ENCODE measurements at places on chromosomes 1 and 21. TPM values are rescaled to one million over a fixed set of nuclear protein-coding genes. Genes with fewer than 3 reads are reported as not detected.

DNA sequence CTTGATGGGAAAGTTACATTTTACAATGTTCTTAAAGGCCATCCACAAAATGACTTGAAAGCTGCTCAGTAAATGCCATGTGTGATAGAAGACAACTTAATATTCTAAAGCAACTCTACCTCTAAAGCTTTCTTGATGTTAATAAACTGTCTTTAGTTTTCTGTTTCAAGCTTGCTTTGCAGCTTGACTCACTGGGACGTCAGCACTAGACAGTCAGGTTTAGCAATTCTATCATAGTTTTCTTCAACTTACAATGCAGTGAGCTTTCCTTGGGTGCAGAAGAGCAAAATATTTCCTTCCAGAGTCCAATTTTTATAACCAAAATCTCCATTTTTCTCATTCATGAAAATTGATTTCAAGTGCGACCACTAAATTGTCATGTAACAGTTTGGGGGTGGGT, 273.1 kb downstream of the NTNG1 start:
- no peak for DNase-seq

DNA sequence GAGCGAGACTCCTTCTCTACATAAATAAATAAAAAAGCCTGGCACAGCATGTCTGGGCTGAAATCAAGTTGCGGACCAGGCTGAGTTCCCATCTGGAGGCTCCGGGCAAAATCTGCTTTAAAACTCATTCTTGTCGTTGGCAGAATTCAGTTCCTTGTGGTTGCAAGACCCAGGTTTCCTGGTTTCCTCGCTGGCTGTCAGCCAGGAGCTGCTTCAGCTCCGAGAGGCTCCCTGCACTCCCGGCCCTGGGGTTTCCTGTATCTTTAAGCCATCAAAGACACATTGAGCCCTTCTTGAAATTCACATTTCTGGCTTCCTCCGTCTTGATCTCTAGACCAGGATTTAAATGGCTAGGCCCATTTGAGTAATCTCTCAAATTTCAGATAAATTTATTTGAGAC, 20.6 kb upstream of the SCCPDH start:
- no peak for DNase-seq

- DNase-seq: no peak
Observed at GRCh38 chr1:31264790-31265386, 25.2 kb upstream of the NKAIN1 start.

- DNase-seq: peak; percentile 70
Observed at GRCh38 chr1:244833734-244834542, 1.5 kb upstream of the COX20 start.

DNA sequence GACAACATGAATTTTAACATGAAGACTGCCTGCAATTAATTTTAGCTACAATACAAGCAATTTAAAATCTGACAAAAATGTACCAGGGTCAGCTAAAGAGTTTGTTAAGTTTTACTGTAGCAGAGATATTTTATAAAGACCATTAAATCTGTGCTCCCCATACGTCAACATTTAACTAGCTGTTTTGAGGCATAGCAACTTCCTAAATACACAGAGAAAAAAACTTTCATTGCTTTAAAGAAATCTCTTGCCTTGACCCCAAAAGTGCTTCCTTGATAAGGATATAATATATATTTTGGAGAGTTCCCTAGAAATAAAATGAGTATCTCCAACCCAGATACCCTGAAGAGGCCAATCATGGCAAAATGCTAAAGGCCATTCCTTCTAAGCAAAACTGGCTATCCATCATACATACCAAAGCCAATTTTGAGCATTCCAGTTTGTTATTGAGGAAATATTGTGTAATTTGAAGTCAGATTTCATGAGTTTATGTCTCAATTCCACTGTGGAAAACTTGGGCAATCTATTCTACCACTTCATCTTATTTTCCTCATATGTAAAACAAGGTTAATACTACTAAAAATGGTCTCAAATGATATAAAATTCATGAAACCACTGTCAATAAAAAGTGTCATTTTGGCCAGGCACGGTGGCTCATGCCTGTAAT, 19.1 kb downstream of the ASPM start:
- no peak for DNase-seq

Gene SPRR1A
- not detected for total RNA-seq

DNA sequence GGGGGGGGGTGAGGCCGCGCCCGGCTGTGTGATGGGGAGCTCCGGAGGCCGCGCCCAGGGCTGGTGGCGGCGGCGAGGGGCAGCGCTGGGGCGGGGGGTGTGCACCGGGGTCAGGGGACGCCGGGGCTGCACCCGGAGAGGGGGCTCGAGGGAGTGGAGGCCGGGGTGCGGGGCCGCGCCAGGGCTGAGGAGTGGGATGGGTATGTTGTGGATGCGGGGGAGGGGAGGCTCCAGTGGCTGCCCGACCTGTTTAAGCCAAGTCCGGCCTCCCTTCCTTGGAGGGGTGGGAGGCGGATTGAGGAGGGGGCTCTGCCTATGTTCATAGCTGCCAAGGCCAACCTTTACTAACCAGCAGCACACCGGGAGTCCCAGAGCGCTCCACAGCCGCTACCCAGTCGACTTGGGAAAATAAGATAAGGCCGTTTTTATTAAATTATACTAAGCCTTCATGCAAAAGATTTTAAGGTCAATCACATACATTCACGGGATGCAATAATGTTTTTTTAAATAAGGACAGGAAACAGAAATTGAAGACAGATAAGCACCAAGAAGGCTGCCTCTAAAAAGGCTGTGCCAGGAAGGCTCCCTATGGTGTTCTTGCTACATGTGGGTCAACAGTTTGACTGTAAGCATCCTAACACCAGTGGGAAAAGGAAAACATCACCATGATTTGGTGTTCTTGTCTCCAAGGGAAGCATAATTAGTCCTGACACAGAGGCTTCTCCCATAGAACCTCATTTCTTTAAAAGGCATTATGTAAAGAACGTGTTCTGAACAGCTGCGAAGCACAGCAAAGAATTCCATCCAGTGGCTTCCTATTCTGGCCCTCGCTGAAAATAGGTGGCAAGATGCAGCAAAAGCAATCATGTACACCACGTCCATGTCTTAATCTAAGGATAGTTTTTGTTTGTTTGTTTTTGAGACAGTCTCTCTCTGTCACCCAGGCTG, 626 bp upstream of the HLCS start:
- DNase-seq: no peak

DNA sequence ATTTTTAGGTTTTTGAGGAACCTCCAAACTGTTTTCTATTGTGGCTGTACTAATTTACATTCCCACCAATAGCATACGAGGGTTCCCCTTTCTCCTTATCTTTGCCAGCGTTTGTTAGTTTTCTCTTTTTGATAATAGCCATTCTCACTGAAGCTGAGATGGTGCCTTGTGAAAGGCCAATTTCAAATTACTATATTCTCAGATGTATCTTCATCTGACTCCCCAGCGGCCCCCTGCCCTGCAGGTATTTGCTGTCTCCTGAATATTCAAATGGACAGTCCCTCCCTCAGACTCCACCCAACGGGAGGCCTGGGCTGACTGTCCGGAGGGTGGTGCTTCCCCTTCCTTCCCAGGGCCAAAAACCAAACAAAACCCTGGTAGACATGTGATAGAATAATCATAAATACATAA, 33.5 kb upstream of the TARBP1 start:
- DNase-seq: no peak

DNA sequence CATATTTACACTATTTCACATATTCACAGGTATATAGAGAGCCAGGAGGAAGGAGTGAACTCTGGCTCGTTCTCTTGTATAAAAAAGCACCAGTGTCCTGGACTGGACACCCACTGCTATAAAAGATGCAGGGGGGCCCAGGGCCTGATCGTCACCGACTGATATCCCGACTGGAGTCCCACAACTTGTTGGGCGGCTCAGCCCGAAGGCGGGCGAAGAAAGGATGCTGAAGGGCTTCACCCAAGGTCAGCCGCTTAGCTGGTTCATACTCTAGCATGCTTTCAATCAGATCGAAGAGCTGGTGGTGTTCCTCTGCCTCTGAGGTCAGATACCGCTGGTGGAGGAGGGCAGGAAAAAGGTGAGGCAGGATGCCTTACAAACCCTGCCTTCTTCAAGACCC, 907 bp upstream of the SCAMP3 start:
- no peak for DNase-seq

Gene GUCA2A
- 7.7 TPM for total RNA-seq

DNA sequence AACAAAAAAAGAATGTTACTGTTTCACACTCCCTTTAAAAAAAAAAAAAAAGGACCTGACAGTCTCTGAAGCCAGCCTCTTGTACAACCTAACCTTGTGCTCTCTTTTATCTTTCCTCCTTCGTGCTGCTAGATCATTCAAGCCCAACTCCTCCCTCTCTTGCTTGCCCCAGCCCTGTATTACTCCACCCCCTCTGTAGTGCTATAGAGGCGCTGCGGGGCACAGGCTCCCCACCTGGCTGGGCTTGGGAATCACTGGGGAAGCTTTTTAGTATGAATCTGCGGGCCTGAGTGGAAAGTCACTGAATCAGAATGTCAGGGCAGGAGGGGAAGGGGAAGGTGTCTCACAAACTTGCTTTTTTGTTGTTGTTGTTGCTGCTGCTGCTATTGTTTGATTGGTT, 383.7 kb upstream of the CAMK1G start:
- DNase-seq: no peak

GRCh38 chr21:15947677-15948076, 217.9 kb downstream of the USP25 start:
- no peak for DNase-seq

DNA sequence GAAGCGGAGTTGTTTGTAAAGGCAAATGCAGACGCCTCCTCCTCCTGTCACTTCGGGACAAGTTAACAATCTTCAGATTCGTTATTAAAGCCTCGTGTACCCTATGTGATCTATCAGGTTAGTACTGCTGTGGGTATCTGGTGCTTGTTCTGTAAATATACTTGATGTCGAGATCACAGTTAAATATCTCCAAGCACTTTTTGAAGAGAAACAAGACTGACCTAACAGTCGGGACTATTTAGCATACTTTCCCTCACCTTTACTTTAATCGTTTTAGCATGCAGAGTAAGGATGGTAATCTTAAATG, 710 bp downstream of the KLHL20 start:
- DNase-seq: no peak

DNA sequence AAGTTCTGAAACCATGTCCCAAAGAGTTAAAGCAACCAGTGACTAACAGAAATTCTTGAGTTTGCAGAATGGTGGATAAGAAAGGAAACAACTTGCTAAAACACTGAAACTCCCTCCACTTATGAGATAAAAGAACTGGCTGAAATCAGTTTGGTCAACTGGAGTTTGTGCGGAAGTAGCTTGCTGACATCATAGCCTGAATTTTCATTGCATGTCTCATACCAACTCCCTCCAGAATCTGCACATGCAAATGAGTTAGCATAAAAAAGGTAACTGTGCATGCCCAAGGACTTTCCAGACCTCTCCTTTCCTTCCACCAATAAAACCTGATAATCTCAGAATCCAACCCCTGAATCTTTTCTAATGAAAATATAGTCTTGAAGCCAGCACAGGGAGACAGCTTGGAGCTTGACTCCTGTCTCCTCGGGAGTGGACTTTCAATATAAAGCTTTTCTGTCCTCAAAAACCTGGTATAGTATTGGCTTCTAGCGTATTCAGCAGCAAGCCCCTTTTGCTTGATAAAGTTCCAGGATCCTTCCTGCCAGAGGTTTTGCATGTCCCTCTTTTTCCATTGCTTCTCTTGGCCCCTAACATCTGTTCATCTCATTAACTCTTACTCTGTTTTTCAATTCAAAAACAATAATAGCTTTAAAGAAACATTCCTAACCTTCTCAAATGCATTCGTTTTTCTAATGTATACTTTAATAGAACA, 785.8 kb upstream of the ADGRL4 start:
- no peak for DNase-seq

DNA sequence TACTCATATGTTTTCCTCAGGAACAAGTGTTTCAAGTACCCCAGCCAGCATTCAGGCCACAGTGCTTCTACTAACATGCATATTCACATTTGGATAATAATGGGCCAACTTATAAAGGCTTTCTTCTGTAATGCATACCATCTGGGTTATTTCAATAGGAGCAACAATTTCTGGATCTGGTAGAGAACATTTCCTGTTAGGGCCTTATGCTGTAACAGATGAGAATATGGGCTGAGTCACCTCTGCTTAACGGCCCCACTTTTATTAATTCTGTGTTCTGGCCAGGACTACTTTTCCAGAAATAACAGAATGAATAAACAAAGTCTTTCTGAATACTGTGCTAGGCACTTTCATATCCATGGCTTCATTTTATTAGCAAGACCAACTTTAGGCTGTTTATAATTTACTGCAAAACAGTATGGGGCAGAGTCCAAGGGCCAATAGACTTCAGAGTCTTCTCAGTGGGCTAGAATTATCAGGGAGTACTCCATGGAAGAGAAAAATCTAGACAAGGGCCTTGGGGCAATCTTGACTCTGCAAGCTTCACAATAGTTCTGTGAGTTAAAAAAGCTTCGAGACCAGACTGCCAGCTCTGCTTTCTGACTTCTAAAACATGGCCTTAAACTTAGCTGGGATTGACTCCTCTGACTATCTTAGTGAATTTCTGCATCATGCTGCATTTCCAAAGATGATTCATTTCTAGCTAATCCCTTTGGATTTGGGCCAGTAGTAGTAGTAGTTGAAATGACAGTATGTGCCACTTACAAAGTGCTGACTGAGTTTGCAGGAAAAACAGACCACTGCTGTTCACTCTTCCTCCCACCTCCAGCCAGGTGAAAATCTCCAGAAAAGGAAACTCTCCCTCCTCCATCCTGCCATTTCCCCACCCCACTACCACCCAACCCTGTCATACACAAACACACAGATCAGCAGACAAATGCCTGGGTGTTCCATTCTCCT, 8.2 kb upstream of the SSX2IP start:
- DNase-seq: no peak

GRCh38 chr1:183652107-183652506, 1.0 kb downstream of the APOBEC4 start:
- no peak for DNase-seq

GRCh38 chr1:61119085-61119484, 36.7 kb downstream of the NFIA start:
- DNase-seq: no peak

DNA sequence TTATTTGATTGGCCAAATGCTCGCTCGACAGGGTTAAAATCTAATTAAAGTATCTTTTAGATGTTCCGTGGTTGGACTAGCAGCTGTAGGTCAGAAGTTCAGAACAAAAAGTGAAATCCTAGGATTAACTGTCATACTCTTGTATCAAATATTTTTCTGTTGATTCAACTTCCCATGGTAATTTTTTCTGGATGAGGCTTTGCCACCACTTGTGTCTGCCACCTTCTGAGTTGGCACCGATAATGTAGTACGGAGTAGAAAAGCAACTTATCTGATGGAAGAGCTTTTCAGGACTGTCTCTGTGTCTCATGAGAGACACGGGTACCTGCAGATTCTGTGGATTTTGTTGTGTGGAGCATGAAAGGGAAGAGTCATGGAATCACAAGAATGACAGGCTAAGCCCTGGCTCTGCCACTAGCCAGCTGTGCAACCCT, 44.6 kb upstream of the CNN3 start:
- no peak for DNase-seq

Gene TRIM46
- 0.72 TPM for total RNA-seq

Gene LCE1C
- not detected for total RNA-seq

Gene NRDC
- 108 TPM for total RNA-seq

DNA sequence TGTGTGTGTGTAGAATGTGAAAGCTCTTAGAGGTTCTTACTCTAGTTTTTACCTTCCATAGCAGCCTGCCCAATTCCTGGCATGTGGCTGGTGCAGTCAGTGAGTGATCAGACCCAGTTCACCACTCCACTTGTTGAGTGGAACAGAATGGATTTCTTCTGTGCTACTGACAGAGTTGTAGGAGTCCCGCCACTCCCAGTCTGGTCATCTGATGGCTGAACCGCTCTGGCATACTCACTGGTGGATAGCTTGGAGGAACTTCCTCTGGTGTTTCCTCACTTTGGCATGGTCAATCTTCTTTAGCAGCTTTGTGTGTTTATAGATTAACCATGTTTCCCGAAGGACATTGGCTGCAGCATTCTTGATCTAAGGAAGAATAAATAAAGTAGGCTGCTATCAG, 106.7 kb upstream of the ADAR start:
- no peak for DNase-seq

Measured in ovary (tissue), 10 donors.